Stimulated activated CD8-positive, alpha-beta memory T cell treated with anti-CD3 and anti-CD28 coated beads, Interleukin-2, amount 100 ng/mL, for 1 hour (primary cell): ENCODE measurements at places on chromosomes 3 and 15.

GRCh38 chr3:61637088-61638051 is 76.0 kb downstream of the PTPRG start:
- no peak for DNase-seq

GRCh38 chr3:73259291-73259690 is 197.8 kb downstream of the EBLN2 start:
- no peak for DNase-seq

- DNase-seq: no peak
Observed at GRCh38 chr3:112656043-112656442, 15.1 kb upstream of the CCDC80 start.

- no peak for DNase-seq
Observed at GRCh38 chr3:189365609-189366564, 194.1 kb downstream of the TPRG1 start.

- no peak for DNase-seq
Observed at GRCh38 chr3:9246189-9246588, 3.3 kb downstream of the SRGAP3 start.

DNA sequence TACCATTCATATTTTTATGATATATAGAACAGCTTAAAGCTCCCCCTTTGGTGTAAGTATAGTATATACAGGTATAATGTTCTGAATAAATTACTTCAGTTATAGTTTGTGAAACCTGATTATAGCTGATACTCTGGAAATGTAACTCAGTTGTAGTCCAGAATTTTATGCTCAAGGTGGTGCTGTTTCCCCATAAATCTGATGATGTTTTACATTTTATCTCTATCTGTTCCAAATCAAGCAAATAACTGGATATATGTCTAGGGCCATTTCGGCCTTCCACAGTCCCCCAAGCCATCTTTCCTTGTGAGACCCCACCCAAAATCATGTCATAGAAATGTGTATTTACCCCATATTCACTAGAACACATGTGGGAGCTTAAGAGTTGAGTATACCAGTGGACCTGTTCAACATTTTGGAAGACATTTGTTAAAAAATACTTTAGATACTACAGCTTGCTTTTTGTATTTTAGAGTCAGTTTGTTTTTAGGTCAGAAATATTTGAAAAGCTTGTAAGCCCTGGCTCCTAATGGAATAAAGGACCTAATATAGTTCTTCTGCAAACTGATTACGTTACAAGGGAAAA is 107.1 kb downstream of the ATG7 start:
- no peak for DNase-seq
